Renal pelvis (tissue), 12 donors: ENCODE measurements at places on chromosomes 1 and 21. TPM values are rescaled to one million over a fixed set of nuclear protein-coding genes. Genes with fewer than 3 reads are reported as not detected.

Gene ADGRB2
- 18.2 TPM for polyA plus RNA-seq

- peak; percentile 72 for DNase-seq
Measured at GRCh38 chr1:79079770-79080169, 73.2 kb upstream of the ADGRL4 start.

GRCh38 chr1:18240906-18241305, 133.3 kb downstream of the IGSF21 start:
- DNase-seq, result no peak

Gene ANGPTL1
- polyA plus RNA-seq, result 4.2 TPM

DNA sequence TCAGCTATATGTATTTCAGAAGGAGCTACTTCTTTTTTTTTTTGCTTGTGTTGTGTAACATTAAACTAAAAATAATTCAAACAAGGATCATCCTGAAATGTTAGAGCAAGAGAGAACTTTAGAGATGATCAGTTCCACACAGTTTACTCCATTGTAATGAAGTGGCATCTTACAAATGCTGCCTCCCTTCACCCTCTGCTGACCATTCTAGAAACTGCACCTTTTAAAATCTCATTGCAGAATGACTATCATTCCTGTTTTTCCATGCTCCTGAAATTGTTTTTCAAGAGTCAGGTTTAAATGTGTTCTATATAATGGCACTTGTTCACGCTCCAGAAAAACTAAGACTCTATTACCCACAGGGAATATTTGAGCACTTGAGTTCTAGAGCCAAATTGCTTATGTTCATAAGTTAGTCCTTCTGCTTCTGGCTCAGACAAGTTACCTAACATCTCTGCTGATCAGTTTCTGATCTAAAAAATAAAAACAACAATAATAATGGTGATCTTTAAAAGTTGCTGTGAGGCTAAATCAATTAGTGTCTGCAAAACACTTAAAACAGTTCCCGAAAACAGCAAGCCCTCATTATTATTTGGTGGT, 21.5 kb upstream of the SLC44A5 start:
- DNase-seq, result no peak

Gene RIPK4
- polyA plus RNA-seq, result 23.2 TPM

Gene SCAMP3
- polyA plus RNA-seq, result 67.2 TPM

GRCh38 chr1:163169553-163169952, 33.2 kb downstream of the RGS5 start:
- DNase-seq, result no peak

- DNase-seq, result no peak
Measured at GRCh38 chr1:10694274-10694632, 102.2 kb downstream of the CASZ1 start.

DNA sequence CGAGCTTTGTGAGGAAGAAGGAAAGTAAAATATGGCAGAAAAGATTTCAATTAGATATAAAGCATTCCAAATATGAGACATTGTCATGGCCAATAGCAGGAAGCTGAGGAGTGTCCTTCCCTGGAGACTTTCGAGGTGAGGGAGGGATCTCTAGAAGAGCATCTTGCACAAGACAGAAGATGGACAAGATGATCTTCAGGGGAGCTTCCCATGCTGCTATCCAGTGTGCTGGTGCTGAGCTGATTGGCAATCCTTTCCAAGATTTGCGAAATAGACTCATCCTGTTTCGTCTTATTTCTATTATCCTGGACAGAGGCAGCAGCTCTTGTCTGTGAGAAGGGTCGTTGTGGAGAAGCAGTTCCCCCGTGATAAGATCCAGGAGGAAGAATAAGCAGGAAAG, 342.0 kb upstream of the CAMK1G start:
- DNase-seq, result no peak

Gene PALMD
- 2.1 TPM for polyA plus RNA-seq

- no peak for DNase-seq
Measured at GRCh38 chr1:111052246-111052645, 87.6 kb downstream of the DRAM2 start.

GRCh38 chr1:38815903-38816627, 43.5 kb downstream of the RRAGC start:
- peak; percentile 86 for DNase-seq

DNA sequence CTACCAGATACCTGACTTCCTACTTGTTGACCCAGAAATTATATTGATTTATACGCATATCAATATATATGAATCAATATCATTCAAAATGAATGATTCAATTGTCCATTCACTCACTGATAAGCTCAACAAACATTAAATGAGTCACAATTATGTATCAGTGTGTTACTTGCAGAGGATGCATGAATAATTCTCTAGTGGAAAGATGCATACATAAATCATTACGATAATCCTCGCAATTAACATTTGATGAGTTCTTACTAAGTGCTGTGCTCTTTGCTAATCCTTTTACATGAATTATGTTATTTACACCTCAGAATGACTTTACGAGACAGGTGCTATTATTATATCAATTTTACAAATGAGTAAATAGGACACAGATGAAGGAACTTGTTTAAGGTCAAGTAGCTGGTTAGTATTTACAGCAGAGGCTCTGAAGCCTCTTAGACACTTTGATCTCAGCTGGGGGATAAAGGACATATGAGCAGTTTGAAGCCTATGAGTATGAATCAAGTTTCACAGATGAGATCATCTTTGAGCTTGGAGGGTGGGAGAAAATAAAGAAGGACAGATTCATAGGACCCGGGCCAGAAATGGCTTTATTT, 112.8 kb upstream of the ADAMTS5 start:
- no peak for DNase-seq
